DMS 273 treated with DMSO at 0.1 percent for 48 hours (cell line): ENCODE measurements at places on chromosomes 5 and 9.

GRCh38 chr5:89130851-89131250, 247.9 kb upstream of the MEF2C start:
- no peak for DNase-seq

DNA sequence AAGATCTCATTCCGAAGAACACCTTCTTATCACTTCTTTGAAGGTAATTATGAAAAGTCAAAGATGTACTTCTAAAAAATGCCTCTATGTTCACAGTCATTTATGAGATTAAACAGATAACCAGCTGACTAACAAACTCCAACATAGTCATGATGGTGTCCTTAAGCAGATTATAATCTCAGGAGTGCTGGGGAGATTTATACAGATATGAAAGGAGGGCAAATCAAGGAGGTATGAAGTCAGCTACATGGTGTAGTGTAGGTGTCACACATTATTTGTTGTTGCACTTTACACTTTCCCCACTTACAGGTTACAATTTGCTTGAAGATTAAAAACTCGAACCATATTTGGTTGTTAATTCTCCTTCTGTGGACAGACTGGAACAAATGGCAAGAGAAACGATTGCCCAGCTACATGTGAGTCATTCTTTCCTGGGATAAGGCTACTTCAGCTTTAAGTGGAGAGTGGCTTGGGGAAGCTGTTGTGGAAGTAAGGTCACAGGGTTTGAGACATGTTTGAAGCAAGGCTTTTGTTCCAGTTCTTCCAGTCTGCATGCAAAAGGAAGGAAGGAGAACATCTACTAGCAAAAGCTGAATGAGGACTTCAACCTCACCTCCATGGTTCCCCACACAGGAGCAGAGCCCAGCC, 320.1 kb downstream of the ADGRV1 start:
- DNase-seq = no peak

- DNase-seq = no peak
These were observed 233.0 kb upstream of the RPS23 start for GRCh38 chr5:82511134-82511533.

- DNase-seq = no peak
These were observed 42.8 kb downstream of the TIMD4 start for GRCh38 chr5:156920042-156920860.

DNA sequence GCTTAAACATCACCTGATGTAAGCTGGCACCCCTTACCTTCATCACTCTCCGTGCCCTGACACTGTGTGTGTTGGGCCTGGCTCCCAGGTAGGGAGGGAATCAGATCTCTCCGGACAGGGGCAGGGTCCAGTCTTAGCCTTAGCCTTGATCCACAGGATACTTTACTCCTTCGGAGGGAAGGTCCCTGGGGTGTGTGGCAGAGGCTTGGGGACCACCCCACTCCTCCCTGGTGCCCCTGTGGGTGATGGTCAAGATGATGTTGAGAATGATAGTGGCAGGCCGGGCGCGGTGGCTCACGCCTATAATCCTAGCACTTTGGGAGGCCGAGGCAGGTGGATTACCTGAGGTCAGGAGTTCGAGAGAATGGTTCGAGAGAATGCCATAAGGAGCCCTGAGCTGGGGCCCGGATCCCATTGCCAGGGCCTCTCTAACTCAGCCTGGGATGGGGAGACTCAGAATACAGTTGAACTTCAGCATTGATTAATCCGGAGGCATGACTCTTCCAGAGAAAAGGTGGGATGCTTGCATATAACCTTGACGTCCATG, 269.5 kb downstream of the HSPA4 start:
- no peak for DNase-seq

- no peak for DNase-seq
These were observed 10.8 kb upstream of the ADRA1B start for GRCh38 chr5:159905496-159905895.

GRCh38 chr9:133233681-133234432, 24.8 kb upstream of the OBP2B start:
- no peak for DNase-seq

- no peak for DNase-seq
These were observed 209.6 kb upstream of the PANK3 start for GRCh38 chr5:168788786-168789185.

- no peak for DNase-seq
These were observed 76.5 kb downstream of the COL27A1 start for GRCh38 chr9:114231719-114232449.

DNA sequence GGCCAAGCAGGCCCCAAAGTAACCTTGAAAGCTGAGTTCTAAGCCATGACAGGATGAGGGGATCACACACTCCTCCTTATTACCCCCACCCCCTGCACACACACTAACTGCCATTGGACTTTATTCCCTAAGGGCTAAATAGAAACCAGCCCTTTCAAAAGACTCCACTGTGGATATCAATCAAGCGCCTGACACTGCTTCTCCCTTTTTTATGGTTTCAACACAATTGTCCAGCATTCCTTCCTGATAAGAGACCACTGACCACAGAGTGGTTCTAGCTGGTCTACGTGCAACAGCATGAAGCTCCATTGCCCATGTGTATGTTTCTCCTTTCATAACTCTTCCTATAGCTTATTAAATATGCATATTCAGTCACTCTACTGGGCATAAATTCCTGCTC, 34.7 kb downstream of the PAEP start:
- DNase-seq = no peak

DNA sequence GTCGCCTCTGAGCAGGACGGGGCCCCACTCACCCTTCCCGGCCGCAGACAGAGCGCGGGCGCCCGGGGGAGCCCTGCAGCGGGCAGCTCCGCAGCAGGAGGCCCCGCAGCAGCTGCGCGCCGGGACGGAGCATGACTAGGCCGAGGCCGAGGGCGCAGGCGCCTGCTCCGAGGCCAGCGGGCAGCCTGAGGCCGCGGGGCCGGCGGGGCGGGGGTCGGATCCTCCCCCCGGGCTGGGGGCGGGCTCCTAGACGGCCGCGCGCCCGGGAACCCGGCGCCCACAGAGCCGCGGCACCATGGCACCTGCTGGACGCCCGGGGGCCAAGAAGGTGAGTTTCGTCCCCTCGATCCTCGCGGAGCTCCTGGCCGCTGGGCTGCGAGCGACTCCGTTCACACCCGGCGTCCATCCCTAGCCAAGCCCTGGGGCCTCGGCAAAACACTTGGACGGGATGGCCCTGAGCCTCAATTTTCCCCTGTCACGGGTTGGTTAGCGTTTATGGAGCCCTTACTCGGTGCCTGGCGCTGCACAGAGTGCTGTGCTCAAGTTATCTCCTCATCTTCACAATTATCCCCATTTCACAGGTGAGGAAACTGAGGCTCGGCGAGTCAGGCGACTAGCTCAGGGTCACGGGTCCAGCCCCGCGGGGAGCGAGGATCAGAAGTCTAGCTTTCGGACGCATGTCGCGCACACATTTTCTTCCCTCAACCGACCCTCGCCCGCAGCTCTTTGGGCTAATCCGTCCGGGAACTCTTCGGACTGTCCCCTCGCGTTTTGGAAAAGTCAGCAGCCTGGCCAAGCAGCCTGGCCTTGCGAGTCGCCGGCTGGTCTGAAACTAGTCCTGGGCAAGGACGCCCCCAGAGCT, at the start of the genes BHMT2 and DMGDH:
BHMT2 (plus strand) TSS at position 280 of the 862 bp plus-strand sequence; CDS start at position 296, 16 bp downstream.
DMGDH (minus strand) TSS at position 187 of the 862 bp plus-strand sequence; CDS start at position 133, 54 bp downstream.
- no peak for DNase-seq

DNA sequence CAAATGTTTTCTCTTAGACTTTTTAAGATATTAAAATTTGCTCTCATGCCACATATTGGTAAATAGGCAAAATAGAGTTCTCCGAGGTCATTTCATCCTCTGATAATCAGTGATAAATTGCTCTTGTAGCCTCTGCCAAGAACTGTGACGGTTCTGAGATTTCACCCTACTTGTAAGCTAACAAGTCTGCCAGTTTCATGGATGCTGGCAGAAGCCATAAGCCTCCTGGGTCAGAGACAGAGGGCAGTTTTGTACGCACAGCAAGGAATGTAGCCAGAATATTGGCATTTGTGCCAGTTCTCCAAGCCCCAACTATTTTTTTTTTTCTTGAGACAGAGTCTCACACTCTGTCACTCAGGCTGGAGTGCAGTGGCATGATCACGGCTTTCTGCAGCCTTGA, 945.0 kb upstream of the WWC1 start:
- no peak for DNase-seq

GRCh38 chr9:38434853-38435252, 10.6 kb upstream of the IGFBPL1 start:
- no peak for DNase-seq

DNA sequence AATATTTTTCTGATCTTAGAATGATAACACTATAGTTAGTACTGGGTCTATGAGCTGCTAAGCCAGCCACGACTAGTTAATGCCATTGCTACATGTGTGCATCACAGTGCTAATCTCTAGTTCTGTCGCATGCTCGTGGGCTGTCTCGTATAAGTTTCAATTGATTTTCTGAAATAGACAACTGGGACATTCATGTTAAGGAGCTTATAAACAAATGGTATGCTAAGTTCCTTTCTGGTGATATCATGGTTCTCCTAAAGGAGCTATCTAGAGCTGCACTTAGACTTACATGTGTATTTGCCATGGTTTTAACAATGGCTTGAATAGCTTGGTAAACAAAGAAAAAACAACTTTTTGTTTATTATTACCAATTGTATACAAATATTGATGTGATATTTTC, 46.2 kb downstream of the F2RL2 start:
- no peak for DNase-seq

DNA sequence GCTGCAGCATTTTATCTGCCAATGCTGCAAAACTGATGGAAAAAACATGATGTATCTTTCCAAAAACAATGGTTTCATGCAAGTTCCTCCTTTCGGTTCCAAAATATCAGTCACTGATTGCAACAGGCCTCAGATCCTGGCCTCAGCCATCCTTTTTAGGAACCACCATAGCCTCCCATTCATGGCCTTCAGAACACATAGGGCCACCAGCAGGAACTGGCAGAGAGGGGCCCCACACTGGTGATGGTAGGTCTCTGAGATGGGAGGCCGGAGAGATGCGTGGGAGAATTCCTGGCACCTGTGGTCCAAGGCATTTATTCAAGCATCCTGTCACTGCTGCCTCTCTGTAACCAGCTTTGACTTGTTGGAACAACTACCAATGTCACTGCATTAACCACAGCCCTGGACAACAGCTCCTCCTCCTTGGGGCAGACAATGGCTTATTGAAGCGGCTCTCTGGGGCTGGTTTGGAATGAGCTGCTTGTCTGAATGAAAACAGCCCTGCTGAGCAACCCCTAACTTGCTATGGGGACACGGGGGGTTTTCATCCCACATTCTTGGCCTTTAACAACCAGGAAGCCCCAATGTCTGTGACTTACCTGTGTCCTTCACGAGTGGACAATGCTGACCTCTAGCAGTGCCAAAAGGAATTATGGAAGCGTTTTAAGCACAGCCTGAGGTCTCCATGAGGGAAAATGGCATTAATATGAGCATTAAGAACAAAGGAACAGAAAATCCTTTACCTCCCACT, 108.1 kb downstream of the LHFPL2 start:
- no peak for DNase-seq

GRCh38 chr9:33921967-33922895, 105.3 kb downstream of the UBE2R2 start:
- DNase-seq = no peak

- no peak for DNase-seq
These were observed 28.5 kb downstream of the NFIL3 start for GRCh38 chr9:91395106-91395552.

DNA sequence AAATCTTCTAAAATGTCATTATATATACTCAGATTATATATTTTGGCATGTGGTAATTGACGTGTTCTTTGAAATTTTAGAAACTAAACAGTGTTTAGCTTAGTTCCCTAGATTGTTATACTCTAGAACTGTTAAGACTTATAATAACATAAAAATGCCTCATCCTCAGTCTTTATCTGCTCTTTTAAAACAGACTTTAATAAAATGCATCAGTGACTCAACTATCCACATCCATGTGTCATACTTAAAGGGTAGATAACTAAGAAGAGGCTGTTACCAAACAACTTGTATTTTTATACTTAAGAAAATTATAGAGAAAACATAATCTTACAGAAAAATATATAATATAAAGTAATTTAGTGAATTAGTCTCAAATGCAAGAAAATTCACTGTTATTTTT, 15.2 kb downstream of the NFIL3 start:
- no peak for DNase-seq

DNA sequence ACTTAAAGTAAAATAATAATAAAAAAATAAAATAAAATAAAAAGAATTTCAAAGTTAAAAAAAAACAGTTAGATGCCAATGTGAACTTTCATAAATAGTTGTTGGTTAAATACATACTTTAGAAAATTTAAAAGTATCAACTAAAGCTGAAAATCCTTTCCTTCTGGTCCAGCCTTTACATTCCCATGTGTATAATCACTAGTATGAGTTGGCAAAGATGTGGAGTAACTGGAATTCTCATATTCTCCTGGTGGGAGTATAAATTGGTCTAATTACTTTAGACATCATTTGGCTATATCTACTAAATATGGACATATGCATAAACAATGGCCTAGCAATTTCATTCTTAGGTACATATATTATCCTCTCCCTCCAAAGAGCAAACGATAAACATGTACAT, 619.9 kb downstream of the PTPRD start:
- DNase-seq = no peak

- no peak for DNase-seq
These were observed 205.4 kb upstream of the PCSK5 start for GRCh38 chr9:75685062-75685461.

GRCh38 chr5:2240118-2240904, 357.6 kb upstream of the IRX4 start:
- no peak for DNase-seq

GRCh38 chr9:100933656-100934055, 94.9 kb upstream of the PLPPR1 start:
- no peak for DNase-seq

DNA sequence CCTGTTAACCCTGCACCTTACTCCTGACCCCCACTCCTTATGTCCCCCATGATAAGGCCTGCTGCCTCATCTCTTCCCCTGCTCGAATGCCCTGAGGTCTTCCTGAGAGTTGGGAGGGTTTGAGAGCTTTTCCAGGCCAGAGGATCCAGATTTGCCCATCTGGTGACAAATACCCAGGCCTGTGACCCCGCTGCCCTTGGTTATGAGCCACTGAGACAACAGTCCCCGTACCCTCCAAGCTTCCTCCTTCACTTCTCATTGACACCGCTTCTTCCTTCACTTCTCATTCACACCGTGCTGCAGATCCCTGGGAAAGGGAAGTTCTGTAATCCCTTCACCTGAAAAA, 593 bp downstream of the GM2A start:
- DNase-seq = no peak
